GM12878 (cell line): ENCODE measurements at places on chromosomes 7 and 10. TPM values are rescaled to one million over a fixed set of nuclear protein-coding genes. Genes with fewer than 3 reads are reported as not detected.

CHPF2 gene
- 31.3 and 33.1 TPM in 2 replicates for total RNA-seq

LRRN3 gene
- 0.08 and 0.18 TPM in 2 replicates for total RNA-seq

PRLHR gene
- not detected in 2 replicates for total RNA-seq

TFR2 gene
- 4.2 and 7.2 TPM in 2 replicates for total RNA-seq
